ENCODE measurements at places on chromosomes 1 and 21.
A peak's percentile ranks its signal among the peaks of the same experiment; 100 is the strongest.

DNA sequence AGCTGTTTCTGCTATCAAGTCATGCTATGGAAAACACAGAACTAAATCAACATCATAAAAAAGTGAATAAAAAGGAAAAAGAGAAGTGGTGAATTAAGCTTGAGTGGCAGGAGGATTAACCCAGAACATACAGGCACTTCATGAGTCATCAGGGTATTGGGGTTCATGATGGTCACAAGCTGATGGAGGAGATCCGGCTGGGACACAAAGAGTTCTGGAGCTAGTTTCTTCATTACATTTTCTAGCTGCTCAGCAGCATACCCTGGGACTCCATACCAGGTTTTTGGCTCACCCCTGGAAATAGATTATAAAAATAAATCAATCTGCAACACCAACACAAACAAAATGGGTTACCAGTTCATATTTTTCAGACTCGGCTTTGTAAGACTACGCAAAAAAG lies 42.5 kb upstream of the SYT2 start:
- no peak for DNase-seq

DNA sequence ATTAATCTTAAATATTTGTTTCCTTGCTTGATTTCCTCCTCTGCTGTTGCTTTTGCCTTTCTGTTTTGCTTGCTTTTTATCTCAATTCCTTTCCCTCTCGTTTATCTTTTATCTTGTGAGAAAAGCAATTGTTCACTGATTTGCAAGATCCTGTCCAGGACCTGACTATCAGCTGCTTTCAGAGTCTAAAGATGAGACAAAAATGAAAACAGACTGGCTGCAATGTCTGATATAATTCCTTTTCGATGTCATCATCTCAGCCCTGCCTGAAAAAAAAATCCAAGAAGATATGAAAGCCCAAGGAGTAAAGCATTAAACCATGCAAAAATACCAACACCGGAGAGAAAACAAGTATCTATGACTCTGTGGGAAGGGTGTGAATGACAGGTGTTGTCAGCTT lies 225.5 kb downstream of the PATJ start:
- DNase-seq = no peak

GRCh38 chr1:246724731-246725095 lies 504 bp downstream of the SCCPDH start:
- no peak for DNase-seq

GRCh38 chr1:171961861-171962260 lies 120.6 kb downstream of the DNM3 start:
- no peak for DNase-seq

DNA sequence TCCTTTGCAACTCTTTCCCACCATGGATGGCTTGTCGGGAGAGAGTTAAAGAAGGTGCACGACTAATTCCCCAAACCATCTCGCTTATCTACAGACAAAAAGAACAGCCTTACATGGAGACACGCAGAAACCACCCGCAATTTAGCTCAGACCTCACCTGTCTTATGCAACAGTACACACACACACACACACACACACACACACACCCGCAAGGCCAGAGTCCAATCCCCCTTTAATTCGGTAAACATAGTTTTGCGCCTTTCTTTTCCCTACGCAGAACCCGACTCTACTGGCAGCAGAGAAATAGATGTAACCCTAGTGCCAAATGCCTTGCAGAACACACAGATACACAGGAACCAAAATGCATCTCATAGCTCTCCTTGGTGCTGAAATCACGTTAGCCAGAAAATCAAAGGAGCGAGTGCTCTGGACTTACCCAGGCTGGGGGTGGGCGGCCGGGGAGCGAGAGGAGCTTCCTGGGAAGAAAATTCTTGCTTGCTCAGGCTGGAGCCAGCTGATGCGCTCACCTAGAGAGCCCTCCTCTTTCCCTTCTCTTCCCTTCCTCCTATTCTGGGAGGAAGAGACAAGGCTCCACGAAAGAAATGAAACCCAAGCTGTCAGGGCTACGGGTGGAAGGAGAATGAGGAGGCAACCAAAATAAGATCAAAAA lies 470 bp downstream of the TNR start:
- DNase-seq = no peak

DNA sequence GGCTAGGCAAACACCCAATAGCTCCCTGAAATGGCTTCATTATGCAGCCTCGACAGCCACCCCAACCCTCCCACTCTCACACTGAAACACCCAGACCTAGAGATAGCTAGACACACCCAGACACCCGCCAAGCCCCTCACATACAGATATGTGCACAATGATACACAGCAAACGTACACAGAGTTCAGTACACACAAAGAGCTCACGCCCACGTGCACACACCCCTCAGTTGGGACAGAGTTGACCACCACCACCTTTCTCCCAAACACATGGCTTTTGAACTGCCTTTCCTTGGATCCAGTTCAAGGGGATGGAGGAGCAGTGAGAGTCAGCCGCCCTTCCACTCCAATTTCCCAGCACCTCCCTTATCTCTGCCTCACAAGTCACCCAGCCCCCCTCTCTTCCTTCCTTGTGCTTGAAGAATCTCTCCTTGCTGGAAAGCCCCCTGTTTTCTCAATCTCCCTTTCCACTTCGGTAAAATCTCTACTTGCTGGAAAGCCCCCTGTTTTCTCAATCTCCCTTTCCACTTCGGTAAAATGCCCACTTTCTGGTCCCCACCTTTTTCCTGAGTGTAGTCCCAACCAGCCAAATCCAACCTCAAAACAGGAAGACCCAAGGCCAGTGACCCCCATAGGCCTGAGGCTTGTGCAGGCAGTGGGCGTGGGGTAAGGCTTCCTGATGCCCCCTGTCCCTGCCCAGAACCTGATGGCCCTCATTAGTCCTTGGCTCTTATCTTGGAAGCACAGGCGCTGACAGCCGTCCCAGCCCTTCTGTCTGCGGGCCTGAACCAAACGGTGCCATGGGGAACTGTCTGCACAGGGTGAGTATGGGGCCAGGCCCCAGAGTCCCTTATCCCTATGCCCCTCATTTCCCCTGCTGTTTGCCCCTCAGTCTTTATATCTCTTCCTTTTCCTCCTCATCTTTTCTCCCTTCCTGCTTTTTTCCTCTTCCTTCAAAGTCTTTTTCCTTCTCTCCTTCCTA lies at the start of gene ACKR1:
TSS of gene ACKR1 (plus strand) at position 715 of the 981 bp plus-strand sequence. CDS start at position 800, 85 bp downstream.
- DNase-seq = no peak

- DNase-seq = peak; percentile 36
Observed at GRCh38 chr1:70509996-70510876, 99.2 kb downstream of the CTH start.

GRCh38 chr21:35204850-35205541 lies 155.9 kb upstream of the RUNX1 start:
- no peak for DNase-seq

DNA sequence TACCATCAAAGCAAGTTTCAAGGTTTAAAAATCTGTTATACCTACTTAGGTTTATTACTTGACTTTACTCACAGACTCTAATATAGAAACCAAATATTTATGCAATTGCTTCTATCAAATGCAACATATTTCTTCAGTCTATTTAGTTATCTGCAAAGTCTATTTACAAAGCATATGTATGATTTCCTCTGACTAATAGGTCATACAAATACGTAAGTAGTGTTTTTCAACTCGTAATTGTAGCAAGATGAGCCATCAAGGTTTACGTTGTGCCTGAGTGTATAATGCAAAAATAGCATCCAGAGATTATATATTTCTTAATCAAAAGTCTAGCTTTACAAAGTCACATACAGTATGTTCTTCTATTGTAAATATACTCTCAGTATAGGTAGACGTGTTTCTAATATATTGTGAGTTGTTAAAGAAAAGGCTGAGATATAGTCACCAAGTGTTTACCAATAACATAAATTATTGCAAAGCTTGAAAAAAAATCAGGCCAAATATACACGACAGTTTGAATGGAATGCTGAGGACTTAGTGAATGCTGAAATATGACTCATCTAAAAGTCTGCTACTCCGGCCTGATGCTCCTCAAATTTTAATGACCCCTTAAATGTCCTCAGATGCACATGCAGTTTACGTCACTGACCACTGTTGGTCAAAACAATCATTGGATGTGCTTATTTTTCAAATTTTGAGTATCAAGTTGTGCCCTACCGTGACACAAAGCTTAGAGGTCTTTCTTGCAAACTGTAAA lies 48.4 kb downstream of the ADAMTS5 start:
- no peak for DNase-seq

- no peak for DNase-seq
Observed at GRCh38 chr1:8249838-8250237, 68.1 kb upstream of the SLC45A1 start.

DNA sequence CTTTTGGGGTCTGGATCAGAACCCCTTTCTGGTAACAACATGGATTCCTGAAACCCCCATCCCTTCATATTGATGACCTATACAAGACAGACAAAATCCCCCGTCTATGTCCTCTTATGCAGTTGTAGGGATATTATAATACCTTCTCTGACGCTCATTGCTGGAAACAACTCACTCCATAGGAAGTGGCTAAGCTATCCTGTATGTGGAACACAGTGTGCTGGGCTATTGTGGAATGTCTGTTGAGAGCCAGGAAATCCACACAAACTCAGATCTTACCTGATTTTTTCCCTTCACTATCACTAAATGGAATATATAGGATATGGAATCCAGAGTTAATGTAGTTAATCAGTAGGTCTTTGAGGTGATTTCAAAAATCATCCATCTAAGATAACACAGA lies 17.7 kb upstream of the PIK3R3 start:
- DNase-seq = no peak

- no peak for DNase-seq
Observed at GRCh38 chr1:22625262-22625925, 11.0 kb upstream of the C1QA start.

- no peak for DNase-seq
Observed at GRCh38 chr1:19754482-19754881, 45.2 kb downstream of the TMCO4 start.

GRCh38 chr1:64748706-64749105 lies 3.8 kb downstream of the RAVER2 start:
- no peak for DNase-seq

DNA sequence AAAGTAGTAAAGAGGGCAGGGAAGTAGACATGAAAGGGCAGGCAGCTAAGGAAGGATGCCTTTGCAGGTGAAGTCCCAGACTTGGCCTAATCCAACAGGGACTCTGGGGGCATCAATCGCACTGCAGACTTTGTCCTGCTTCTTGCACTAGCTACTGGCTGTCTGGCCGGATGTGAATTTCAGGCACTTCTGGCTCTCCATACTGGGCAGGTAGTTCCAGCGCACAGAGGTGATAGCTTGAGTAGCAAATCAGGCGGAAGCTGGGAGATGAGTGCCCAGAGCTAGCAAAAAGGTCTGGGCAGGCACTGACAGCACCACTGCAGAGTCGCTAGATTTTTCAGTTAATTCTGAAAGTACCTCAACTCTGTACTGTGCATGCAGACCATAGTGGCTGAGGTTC lies 997 bp downstream of the RSPH1 start:
- no peak for DNase-seq

DNA sequence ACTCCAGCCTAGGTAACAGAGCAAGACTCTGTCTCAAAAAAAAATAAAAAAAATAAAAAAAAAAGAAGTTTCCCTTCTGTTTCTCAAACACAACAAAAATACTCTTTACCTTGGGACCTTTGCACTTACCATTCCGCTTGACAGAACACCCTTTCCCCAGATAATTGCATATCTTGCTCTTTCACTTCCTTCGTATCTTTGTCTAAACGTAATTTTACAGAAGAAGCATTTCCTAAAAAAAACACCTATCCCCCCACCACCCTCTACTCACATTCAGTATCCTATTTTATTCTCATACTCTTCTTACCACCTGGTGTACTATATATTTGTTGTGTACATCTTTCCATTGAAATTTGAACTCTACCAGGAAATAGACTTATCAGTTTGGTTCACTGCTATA lies 32.7 kb downstream of the ASH1L start:
- DNase-seq = no peak

GRCh38 chr1:204736836-204737235 lies 51.3 kb upstream of the LRRN2 start:
- no peak for DNase-seq

DNA sequence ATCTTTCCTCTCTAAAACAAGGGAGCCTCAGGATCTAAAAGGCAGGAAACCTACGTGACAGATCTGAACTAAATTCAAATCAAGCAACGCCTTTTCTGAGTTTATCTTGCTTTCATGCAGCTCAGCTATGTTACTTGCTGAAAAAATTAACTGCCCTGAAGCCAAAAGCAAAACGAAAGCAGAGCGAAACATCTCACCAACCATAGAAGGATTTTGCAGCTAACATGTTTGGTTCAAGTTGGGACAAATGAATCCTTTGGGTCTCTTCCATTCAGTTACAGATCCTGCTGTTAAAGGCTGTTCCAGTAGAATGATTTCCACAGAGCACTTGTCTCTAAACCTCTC lies 482 bp downstream of the SLC2A5 start:
- DNase-seq = no peak

DNA sequence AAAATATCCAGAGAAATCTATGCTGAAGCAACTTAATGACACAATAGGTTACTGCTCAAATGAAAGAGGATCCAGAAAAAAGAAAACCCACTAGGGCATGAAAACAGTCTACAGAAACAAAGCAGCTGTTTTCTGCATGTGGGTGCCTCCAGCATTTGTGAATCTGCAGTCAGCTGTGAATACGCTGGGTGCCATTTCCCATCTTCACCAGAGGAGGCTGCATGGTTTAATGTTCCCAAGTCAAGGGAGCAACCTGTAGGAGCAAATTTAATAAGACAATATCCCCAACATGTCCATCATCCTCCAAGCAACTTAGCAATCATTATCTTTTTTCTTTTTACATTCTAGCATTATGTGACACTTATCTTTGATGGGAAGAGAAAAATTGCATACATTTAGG lies 396.6 kb downstream of the BRINP2 start:
- no peak for DNase-seq

GRCh38 chr1:185973645-185974044 lies 239.5 kb downstream of the HMCN1 start:
- DNase-seq = no peak

All from GM18507 (cell line).